Brain (organoid and tissue), 16 donors: ENCODE measurements at places on chromosomes 6 and 20.

- DNase-seq = peak; percentile 31
Observed at GRCh38 chr6:34031625-34032383, 114.1 kb downstream of the GRM4 start.

- DNase-seq = no peak
Observed at GRCh38 chr6:90541221-90541620, 45.7 kb downstream of the MAP3K7 start.

- no peak for DNase-seq
Observed at GRCh38 chr6:131861381-131861780, 53.6 kb downstream of the ENPP1 start.

GRCh38 chr20:63135411-63135810, 80.5 kb downstream of the YTHDF1 start:
- no peak for DNase-seq

DNA sequence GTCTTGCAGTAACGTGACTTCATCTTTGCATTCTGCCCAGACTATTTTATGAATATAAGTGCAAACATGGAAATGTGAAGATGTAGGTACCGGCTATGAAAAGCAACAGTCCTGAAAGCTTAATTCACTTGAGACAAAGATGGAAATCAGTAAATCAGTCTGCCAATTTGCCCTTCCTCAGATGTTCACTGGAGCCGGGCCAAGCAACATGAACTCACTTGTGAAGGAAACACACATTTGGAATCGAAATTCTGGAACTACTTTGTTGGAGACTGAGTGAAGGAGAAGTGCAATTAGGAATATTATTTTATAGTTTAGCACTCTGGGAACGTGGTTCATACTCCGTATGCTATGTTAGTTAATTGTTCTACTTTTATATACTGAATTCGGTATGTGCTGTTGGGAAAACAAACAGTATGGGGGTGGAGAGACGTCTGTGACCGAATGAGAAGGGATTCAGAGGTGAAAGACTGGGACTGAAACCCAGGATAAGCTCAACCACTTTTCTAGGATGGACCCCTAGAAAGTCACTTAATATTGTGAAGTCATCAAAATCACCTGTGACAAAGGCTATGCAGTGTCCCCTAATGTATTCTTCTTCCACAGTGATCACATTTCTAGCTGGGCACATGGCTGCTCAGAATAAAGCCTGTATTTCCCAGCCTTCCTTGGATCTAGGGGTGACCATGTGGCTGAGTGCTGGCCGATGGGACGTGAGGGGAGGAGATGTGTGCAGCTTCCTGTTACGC, 95.5 kb downstream of the PREX1 start:
- DNase-seq = peak; percentile 42

GRCh38 chr20:19868441-19868840, 110.4 kb downstream of the RIN2 start:
- no peak for DNase-seq

DNA sequence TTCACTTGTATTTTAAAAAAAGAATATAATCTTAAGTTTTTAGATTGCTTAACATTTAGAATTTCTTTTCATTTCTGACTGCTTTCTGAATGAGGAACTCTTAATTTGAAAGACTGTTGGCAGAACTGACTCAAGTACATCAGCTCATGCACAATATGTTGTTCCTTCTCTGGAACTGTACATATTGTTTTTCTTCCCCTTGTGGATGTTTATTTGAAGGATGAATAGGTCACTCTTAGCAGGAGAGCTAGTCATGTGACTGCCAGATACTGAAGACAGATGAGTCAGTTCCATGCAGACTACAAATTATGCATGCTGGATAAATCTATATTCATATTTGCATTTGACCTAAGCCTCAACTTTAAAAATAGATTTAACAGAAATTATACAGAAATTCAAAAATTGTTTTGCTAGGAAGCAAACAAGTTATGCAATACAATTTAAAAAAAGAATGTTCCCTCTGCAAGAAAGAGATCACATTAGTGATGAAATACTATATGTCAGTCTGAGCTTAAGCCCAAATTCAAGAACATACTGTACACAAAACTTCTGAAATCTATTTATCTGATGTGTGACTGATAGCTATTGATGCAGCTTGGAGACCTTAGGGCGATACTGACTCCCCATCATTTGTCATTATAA, 1274.9 kb upstream of the GJE1 start:
- DNase-seq = peak; percentile 16

DNA sequence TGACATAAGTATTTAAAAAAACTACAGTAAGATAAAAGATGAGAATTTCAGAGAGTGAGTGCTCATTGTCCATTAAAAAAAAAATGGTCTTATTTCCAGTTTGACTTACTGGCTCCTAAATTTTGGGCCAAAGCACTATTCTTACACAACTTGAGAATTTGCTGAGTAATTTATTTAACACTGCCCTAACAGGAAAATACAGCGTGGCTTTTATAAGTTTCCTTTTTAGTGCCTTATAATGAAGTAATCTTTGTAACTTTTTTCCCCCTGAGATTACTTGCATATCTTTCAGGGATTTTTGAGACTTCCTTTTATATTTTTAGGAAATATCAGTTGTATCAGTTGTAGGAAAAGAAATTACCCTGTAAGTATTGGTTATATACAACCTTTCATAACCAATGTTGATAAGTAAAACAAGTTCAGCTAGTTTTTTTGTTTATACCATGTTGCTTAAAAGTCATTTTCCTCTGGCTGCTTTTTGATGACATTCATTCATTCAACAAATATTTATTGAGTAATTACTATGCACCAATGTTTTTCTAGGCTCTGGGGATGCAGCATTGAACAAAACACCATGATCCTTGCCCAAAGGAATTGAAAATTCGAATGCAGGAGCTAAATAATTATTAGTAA, 106.4 kb upstream of the SGK1 start:
- DNase-seq = no peak

GRCh38 chr6:158611541-158612370, 32.8 kb downstream of the DYNLT1 start:
- no peak for DNase-seq

GRCh38 chr20:31830406-31830981, 11.3 kb downstream of the MYLK2 start:
- DNase-seq = no peak

DNA sequence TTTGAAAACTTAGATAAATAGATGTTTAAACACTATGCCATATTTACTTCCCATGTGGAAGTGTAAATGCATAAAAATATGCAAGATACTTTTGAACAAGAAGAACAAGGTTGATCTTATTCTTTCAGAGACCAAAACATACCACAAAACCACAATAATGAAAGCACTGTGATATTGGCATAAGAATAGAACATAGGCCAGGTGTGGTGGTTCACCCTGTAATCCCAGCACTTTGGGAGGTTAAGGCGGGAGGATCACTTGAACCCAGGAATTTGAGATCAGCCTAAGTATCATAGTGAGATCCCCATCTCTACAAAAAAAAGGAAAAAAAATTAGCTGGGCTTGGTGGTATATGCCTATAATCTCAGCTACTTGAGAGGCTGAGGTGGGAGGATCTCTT, 66.5 kb downstream of the KCNS1 start:
- no peak for DNase-seq
